WTC11 (cell line): ENCODE measurements at places on chromosomes 3 and 15.

- no peak for DNase-seq
Measured at GRCh38 chr3:144011251-144011799, 39.7 kb downstream of the DIPK2A start.

- DNase-seq, result peak; percentile 53
Measured at GRCh38 chr15:54082836-54083492, 104.7 kb downstream of the UNC13C start.

DNA sequence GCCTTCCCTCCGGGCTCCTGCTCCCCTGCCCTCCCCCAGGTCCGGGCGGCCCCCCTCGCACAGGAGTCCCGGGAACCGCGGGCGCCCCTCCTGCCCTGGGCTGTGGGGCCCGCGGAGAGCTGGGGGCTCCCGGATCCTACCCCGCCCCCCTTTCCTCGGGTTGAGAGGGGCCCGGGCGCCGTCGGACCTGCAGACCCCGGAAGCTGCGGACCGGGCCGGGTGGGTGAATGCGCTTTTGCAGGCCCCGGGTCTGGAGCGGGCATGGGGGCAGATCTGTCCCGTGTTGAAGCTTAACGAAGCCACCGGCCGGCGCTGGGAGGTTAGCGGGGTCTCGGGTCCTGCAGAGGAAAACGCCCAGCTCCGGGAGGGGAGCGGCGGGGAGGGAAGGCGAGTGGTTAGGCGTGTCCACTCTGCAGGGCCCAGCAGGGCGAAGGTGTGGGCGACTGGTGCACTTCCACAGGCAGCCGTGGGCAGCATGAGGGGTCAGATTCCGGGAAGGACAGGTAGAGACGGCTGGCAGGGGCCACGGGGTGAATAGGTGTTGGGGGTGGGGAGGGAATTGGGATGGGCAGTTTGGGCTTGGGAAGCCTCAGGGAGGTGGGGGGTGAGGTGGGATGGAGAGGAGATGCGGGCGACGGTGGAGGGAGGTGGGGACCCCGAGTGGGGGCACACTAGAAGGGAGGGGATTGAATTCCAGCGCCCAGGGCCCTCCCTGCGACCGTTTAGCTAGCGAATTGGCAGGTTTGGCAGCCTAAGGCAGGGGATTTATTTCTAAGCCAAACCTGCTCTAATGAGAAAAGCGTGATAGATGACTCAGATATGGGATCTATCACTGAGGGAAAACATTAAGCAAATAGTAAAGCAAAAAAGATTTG lies 635 bp downstream of the CD276 start:
- DNase-seq, result peak; percentile 49

- peak; percentile 64 for DNase-seq
Measured at GRCh38 chr3:69542089-69542804, 156.4 kb upstream of the FRMD4B start.

GRCh38 chr3:181695661-181696491 lies 15.8 kb upstream of the SOX2 start:
- no peak for DNase-seq

- no peak for DNase-seq
Measured at GRCh38 chr15:52737720-52738119, 52.4 kb downstream of the ONECUT1 start.

DNA sequence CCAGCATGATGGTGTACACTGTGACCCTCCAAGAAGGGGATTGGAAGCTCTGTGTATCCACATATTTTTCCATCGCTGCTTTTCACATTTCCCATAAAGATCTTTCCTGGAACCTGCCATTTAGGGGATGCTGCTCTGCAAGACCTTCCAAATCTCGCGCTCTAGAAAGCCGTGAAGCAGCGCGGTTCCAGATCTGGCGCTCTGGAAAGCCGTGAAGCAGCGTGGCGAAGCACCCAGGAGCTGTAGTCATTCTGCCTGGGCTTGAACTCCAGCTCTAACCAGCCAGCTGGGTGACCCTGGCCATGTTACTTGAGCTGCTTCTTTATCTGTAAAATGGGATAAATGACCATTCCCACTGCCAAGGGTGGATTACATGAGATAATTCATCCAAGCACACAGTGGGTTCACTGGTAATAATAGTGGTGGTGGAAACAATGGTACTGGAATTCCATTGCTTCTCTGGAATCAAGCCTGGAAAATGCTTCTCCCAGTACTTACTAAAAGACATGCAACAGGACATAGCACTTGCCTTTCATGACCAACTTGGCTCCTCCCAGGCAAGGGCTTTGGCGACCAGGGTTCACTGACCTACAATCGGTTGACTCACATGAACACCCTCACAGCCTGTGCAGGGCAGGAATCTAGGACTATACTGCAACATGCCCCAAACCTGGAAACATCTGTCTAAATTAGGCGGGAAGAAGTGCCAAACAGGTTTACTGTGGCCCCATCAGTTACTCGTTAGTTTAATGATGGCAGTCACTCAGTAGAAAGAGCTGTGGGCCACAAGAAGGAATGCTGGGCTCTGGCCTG lies 70.7 kb downstream of the XXYLT1 start:
- DNase-seq, result no peak

- DNase-seq, result no peak
Measured at GRCh38 chr15:78418686-78419085, 19.3 kb upstream of the IREB2 start.

DNA sequence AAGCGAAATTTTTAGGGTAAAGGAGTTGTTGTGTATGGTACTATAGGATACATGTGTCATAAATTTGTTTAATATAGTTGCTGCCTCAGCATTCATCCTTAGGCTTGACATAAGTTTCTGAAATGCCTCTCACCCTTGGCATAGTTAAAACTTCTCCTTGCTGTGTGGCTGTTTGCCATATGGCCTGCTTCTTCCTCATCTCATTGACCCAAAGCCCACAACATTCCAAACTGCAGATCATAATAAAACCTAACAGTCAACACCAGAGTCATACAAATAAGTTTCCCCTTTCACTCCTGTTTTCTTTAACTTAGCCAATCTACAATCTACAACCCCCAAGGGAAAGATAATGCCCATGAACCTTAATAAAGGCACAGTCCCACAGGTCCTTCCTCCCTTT lies 136.6 kb downstream of the TMCC1 start:
- DNase-seq, result no peak

DNA sequence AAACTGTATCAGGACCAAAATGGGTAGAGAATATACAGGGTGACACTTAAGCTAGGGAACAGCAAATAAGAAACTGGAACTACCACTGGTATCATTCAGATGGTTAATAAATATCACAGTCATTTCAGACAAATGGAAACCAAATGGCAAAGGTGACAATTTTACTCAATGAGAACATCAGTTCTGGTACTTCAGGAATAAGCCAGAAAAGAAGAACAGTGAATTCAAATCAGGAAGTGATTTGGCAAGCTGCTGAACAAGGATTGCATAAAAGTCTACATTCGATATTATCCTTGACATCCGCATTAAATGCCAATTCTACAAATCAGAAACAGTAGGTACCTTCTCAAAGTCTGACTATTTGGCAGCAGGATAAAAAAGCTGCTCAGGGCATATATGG lies 23.5 kb upstream of the STIMATE start:
- no peak for DNase-seq

GRCh38 chr3:173690542-173691180 lies 293.1 kb downstream of the NLGN1 start:
- no peak for DNase-seq

- no peak for DNase-seq
Measured at GRCh38 chr3:100072326-100073048, 41.8 kb downstream of the FILIP1L start.
